ENCODE measurements at places on chromosomes 13 and 19.

GRCh38 chr13:59837101-59837500 is 326.6 kb downstream of the DIAPH3 start:
- DNase-seq, result no peak

- DNase-seq, result no peak
Measured at GRCh38 chr19:54465426-54466109, 2.0 kb upstream of the LENG9 start.

DNA sequence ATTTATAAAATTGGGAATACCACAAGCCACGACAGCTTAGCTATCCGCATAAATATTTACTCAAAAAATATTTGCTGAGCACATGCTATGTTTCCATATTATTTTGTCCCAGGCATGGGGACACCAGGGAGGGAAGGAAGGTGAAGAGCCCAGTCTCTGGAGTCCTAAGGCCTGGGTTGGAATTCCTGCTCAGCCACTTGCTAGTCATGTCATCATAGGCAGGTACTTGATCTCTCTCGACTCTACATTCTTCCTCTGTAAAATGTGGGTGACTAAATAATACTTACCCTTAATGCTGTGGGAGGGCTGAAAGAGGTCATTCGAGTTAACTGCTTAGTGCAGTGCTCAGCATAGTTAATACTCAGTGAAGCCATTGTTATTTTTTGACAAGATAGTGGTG is 4.3 kb upstream of the RNASEH2B start:
- no peak for DNase-seq

- DNase-seq, result peak; percentile 58
Measured at GRCh38 chr19:18349524-18350128, 9.2 kb downstream of the PGPEP1 start.

Data from uterus (tissue), 4 donors.